ENCODE measurements at places on chromosomes 2 and 18. TPM values are rescaled to one million over a fixed set of nuclear protein-coding genes. Genes with fewer than 3 reads are reported as not detected.

EML6 gene
- 2.4 TPM for total RNA-seq

GKN2 gene
- not detected for total RNA-seq

UGT1A3 gene
- not detected for total RNA-seq

FBXO15 gene
- total RNA-seq: 4.8 TPM

PUS10 gene
- total RNA-seq: 13.4 TPM

ERFE gene
- 0.60 TPM for total RNA-seq

ZNF638 gene
- 111 TPM for total RNA-seq

SOWAHC gene
- total RNA-seq: 1.0 TPM

SPP2 gene
- not detected for total RNA-seq

CFAP53 gene
- total RNA-seq: 2.2 TPM

IL1A gene
- 0.49 TPM for total RNA-seq

TMEM198 gene
- 1.8 TPM for total RNA-seq

CNTNAP5 gene
- not detected for total RNA-seq

AQP12B gene
- not detected for total RNA-seq

GREB1L gene
- total RNA-seq: not detected

PRKAG3 gene
- not detected for total RNA-seq

CFLAR gene
- 275 TPM for total RNA-seq

KCNS3 gene
- not detected for total RNA-seq

SEMA4F gene
- total RNA-seq: 4.7 TPM

TACR1 gene
- total RNA-seq: not detected

ARHGAP28 gene
- not detected for total RNA-seq

IL1RL2 gene
- not detected for total RNA-seq

COL4A4 gene
- not detected for total RNA-seq

TRIM54 gene
- total RNA-seq: not detected

CRACDL gene
- 0.12 TPM for total RNA-seq

TMEM163 gene
- total RNA-seq: not detected

SCG2 gene
- total RNA-seq: not detected

CLEC4F gene
- total RNA-seq: not detected

SCN7A gene
- not detected for total RNA-seq

PROM2 gene
- 1.9 TPM for total RNA-seq

TFCP2L1 gene
- 0.06 TPM for total RNA-seq

AGAP1 gene
- total RNA-seq: 7.2 TPM

SLC14A1 gene
- total RNA-seq: 0.14 TPM

DARS1 gene
- 180 TPM for total RNA-seq

GPR39 gene
- not detected for total RNA-seq

PID1 gene
- total RNA-seq: not detected

UGT1A5 gene
- total RNA-seq: not detected

PCARE gene
- total RNA-seq: not detected

TTC39C gene
- 44.0 TPM for total RNA-seq

IL36RN gene
- total RNA-seq: not detected
